ENCODE measurements at places on chromosomes 7 and 10. TPM values are rescaled to one million over a fixed set of nuclear protein-coding genes. Genes with fewer than 3 reads are reported as not detected.

The INA gene
- total RNA-seq, result not detected

The CCL24 gene
- total RNA-seq, result not detected

The CALML3 gene
- not detected for total RNA-seq

DNA sequence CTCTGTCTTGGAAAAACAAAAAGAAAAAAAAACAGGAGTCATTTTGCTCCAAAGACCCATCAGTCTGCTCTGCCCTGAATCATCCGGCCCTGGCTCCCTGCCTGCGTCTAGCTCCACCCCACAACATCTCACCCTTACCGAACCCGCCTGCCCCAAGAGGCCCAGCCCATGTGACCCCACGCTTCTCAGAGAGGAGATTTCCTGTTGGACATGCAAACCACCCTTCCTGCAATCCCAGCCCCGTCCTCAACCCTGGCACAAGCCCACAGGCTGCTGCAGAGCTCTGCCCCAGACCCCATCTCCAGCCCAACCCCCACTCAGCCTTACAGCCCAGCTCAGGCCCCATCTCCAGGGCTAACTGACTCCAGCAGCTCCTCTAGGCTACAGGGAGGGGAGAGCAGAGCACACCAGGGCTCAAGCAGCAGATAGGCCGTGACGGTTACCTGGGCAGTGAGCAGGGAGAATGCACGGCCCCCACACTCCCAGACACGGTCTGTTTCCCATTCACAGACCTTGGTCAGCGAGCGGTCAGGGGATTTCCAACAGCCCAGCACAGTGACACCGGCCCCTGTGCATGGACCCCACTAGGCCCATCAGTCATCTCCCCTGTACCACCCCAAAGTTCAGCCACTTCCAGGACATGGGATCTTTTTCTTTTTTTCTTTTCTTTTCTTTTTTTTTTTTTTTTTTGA is 69.9 kb upstream of the GTF2I start:
- peak; percentile 89 for DNase-seq

DNA sequence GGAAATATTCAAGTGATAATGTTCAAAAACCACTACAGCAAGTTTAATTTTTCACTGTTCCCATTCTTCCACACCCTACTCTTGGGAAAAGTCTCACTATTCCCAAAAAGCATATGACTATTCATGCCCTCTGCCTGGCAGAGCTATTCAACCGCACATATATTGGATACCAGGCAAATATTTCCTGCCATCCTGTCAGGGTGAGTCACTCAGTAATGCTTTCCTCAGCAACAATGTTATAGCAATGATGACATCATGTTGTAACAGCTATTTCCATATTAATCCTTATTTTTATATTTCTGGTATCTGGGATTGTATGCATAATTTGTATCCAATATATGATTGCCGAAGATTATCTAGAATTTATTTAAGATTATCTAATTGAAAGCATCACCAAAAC is 114.0 kb upstream of the PLXDC2 start:
- DNase-seq, result no peak

DNA sequence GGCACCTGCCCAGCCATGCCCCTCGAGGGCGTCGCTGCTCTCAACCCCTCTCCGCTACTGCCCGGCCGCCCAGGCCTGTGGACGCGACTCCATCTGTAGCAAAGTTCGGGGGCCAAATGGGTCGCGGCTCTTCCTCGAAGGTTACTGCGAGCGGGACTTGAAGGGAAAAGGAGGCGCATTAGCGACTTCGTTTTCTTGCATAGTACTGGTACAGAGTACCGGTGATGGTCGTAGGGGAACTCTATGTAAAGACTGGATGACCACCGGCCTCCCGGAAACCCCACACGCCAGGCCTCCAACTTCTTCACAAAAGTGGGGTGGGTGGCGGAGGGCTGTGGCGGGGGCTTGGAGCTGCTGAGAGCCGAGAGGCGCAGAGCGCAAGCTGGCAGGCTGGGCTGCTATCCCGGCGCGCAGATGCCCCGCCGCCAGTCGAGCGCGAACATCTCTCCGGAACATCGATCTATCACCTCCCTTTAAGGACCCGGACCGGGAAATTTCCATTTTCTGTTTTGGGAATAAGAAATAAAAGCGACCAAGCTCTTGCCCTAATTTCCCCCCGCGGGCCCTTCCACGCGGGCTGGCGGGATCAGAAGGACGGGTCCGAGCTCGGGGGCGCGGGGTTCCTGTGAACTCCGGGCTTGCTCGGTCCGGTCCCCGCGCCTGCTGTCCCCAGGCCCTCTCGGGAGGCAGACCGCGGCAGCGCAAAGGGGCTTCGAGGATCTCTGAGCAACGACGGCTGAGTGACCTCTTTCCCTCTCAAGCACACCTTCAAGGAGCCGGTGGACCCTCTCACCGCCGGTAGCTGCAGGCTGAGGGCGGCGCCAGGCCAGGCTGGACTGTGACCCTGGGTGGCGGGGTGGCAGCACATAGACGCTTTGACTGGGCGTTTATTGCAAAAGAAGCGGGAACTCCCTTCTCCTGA is 12.2 kb upstream of the FEZF1 start:
- no peak for DNase-seq

All from ovary (tissue), 10 donors.